ENCODE measurements at places on chromosomes 2 and 18.

GRCh38 chr18:47235096-47235495 is 16.4 kb downstream of the SKOR2 start:
- no peak for DNase-seq

DNA sequence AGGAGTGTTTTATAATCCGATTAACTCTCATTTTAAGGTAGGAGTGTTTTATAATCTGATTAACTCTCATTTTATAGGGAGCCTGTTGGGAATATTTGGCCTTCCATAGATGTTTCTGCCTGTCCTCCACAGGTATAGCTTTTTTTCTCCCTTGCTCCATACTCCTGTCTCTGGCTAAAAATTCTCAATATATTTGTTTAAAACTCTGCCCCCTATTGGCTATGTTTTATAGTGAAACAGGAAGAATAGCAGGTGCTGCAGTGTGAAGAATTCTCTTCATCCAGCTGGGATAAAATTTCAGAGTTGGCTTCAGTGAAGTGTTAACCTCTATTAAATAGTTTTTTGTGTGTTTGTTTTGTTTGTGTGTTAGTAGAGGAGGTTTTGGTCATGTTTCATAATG is 1046.0 kb upstream of the TMEFF2 start:
- DNase-seq: no peak

GRCh38 chr2:190137561-190137960 is 75.0 kb upstream of the MSTN start:
- DNase-seq: no peak

- no peak for DNase-seq
Observed at GRCh38 chr2:118122594-118123281, 34.5 kb downstream of the INSIG2 start.

DNA sequence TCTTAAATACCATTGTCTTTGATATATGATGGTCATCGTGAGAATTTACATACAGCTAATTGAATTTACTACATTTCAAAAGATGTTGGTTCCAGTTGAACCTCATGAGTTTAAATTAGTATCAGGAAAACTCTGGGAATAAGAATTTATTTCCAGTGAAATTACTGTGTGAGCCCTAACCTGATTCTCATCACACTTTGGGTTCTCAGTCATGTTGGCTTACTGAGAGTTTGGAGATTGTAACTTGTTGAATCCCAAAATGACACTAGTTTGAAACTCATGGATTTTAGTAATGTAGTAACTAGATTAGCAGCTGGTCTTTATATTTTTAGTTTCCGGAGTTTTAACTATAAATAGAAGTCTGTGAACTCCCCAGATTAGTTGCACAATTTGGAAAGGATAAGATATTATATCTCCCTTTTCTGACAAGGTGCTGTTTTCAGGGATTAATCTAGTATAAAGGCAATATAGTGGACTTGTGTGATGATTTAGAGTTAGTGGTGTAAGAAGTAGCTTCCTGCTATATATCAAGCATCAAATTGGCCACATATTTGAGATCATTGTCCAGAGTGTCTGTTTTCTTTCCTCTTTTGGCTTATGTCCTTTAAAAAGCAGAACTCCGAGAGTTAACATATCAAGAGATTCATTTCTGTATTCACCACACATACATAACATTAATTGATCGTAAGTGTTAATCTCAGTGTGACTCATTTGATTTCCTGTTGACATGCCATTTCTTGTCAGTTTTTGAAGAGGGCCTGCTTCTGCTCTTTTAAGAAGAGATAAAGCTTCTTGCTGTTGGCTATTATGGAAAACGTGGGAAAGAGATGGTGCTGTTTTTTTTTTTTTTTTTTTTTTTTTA is 15.7 kb downstream of the NDUFV2 start:
- no peak for DNase-seq

DNA sequence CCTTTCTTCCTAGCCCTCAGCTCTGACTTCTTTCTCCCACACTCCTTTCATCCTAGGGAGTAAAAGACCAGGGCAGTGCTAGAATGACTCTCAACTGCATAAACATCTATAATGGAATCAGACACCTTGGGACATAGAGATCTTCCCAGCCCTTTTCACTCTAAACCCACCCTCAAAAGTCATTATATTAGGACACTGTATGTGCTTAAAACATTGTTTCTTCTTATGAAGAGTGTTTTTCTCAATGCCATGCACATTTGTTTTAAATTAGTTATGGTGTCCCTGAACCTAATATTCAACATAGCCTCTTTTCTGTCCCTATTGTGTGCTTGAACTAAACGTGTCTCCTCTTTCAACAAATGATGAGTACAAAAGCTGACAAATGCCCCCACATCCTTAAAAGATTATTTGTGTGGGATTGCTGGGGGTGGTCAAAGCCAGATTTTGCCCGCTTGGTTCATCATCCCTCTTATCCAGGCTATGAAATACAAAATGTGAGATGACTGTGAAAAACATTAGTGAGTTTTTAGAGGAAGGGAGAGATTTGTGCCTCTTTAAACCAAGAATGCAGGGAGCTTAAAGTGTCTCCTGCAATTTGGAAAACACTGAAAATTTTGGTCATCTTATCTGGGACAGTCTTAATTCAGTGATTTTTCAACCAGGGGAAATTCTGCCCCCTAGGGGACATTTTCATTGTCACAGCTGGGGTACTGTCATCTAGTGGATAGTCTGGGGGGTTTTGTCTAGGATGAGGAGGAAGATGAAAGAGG is 29.0 kb downstream of the SERPINB5 start:
- no peak for DNase-seq

DNA sequence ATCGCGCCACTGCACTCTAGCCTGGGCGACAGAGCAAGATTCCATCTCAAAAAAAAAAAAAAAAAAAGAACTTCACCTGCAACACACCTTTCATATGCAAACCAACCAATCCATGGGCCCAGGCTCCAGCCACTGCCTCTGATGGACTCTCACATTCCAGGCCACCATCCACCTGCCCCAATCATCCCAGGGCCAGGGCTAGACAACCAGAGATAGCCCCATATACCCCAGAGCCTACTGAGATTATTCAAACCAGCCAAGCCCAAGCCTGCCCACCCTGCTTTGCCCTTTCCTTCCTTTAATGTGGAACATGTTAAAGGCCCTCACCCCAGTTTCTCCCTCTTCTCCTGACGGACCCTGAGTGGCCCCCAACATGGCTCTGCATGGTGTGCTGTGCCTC is 57.0 kb downstream of the MRPL35 start:
- no peak for DNase-seq

- DNase-seq: no peak
Observed at GRCh38 chr18:47501946-47502345, 250.5 kb upstream of the SKOR2 start.

GRCh38 chr2:113376253-113376912 is 61.1 kb upstream of the ZNG1B start:
- no peak for DNase-seq

- no peak for DNase-seq
Observed at GRCh38 chr2:41495050-41495449, 552.8 kb upstream of the PKDCC start.

- DNase-seq: no peak
Observed at GRCh38 chr2:8332646-8333045, 349.2 kb upstream of the ID2 start.

DNA sequence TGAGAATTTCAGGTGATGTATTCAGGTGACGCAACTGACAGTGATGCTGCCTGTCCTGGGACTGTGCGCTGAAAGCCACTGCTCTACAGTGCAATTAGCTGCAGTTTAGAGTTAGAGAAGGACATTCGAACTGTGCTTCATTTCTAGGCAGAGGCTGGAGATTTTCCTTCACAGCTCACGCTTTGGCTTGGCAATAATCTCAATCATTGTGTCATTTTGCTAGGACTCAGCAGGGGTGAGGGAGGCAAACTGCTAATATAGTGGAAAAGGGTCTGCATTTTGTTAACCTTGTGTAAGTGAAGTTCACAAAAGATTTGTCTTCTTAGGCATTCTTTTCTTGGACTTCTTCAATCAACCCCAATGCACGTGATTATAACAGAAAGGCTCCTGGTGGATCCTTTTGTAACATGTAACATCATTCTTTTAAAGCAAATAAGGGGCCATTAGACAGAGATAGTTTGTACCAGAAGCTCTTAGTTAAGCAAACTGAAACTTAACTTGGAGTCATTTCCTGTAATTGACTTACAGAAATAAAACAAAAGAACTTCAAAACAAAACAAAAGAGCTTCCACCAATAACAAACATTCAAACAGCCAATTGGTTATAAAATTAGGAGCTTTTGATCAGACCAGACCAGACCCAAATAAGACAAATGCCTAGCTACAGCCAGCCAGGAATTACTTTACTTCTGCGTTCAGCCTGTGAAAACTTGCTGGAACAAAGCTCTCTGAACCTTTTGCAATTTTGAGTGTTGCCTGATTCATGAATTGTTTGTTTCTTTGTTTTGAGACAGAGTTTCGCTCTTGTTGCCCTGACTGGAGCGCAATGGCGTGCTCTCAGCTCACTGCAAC is 1376.3 kb upstream of the CELF4 start:
- no peak for DNase-seq

- no peak for DNase-seq
Observed at GRCh38 chr2:7467782-7468447, 550.7 kb downstream of the RNF144A start.

GRCh38 chr18:60259052-60259681 is 113.4 kb downstream of the MC4R start:
- DNase-seq: no peak

DNA sequence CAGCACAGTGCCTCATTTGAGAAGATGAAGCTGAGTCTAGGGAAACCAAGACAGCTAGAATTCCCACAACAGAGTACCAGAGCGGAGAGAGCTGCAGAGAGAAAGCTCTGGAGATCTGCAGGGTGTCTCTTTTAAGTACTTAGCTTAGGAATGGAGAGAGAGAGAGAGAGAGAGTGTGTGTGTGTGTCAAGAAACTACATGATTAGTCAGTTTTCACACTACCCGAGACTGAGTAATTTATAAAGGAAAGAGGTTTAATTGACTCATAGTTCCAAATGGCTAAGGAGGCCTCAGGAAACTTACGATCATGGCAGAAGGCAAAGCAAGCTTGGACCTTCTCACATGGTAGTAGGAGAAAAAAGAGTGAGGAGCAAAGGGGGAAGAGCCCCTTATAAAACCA is 64.0 kb downstream of the HIBCH start:
- no peak for DNase-seq

DNA sequence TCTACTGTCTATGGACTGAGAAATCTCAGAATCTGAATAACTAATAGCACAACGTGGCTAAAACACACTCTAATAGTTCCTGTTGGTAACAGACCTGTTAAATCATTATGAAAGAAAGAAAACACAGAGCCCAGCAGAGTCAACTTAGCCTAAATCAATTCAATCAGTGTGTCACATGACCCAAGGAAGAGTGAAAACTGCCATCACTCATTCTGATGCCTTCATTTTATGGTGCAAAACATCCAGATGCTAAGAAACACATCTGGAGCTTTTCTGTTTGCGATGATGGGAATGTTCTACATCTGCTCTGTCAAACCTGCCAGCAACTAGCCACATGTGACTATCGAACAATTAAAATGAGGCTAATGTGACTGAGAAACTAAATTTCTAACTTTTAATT is 295.7 kb upstream of the TRIB2 start:
- DNase-seq: no peak

DNA sequence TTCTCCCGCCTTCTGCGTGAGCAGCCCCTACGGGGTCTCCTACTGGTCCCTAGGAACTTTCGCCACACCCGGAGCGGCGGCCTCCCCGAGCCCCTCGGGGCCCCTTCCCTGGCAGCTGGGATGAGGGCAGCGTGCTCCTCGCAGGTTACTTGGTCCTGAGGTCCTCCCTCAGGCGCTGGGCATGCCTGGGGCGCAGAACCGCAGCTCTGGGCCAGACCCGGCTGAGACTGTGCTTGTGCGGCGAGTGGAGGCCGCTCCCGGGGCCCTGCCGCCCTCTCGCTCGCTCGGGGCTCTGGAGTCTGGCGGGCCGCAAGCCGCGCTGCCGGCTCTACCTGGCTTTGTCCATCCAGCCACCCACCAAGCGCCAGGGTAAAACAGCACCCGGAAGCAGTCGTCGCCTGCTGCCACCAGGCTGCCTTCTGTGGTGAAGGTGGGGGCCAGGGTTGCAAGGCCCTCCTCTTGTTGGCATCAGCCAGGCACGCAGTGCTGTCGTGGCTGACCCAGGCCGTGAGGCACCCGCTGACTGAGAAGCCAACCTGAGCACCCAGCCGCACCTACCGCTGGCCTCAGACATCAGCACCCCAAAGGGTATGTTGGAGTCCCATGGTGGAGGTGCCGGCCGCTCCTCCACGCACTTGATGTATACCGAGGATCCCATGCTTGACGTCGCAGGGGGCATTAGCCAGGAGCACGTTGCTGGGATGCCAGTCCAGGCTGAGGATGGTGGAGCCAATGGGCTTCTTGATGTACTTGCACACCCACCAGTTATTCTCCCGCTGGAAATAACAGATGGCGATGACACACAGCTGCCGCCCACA is 46.1 kb upstream of the PTH2R start:
- DNase-seq: no peak
